ENCODE measurements at places on chromosomes 12 and 14.

DNA sequence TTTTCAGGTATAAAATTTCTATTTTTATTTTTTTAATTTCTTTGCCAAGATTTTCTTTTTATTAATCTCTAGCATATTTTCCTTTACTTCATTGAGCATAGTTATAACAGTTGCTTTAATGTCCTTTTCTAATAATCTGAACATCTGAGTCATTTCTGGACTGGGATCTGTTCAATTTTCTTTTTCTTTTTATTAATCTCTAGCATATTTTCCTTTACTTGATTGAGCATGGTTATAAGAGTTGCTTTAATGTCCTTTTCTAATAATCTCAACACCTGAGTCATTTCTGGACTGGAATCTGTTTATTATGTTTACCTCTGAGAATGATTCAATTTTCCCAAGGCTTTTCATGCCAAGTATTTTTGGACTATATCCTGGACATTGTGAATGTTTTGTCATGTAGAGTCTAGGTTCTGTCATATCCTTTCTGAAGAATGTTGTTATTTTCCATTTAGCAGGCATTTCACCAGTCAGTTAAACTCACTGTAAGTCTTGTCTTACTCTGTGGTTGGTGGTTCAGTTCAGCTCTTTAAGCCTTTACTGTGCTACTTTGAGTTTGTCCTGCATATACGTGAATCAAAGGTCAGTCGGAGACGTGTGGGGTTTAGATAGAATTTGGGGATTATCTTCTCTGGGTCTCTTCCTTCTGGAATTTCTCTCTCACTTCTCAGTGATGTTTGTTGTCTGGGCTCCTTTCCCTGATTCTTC is 20.3 kb downstream of the TTC6 start:
- peaks cover 7% of the 10 kb centered on the region for H3K4me1 ChIP-seq
- no peaks in the 10 kb centered on the region for H3K36me3 ChIP-seq
- no peak for DNase-seq

- no peak overlapping the region for H3K4me3 ChIP-seq
- H3K36me3 ChIP-seq = no peaks in the 10 kb centered on the region
- H3K27me3 ChIP-seq = no peaks in the 10 kb centered on the region
- DNase-seq = no peak
- peak overlapping the region; percentile 36 for H3K27ac ChIP-seq
- H3K4me1 ChIP-seq = peaks cover 4% of the 10 kb centered on the region
Measured at GRCh38 chr14:63438065-63438757, 105.0 kb downstream of the PPP2R5E start.

DNA sequence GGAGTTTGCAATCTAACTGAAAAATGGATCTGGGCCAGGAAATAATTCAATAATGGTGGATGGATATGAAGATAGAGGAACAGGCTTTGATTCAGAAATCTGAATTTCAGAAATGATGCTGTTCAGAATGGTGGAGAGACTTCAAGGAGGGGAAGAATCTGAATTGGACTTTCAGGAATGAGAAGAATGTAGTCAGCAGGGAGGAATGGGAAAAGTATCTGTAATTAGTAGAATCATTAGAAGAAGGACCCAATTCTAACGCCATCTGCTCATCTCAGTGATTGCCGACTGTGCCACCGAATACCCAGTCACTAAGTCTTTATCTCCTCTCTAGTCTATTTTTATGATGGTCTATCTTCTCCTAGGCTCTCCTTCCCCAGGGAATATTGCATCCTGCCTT is 363.2 kb downstream of the GALC start:
- no peak overlapping the region for H3K27ac ChIP-seq
- no peaks in the 10 kb centered on the region for H3K27me3 ChIP-seq
- DNase-seq = no peak
- H3K4me1 ChIP-seq = peaks cover 4% of the 10 kb centered on the region

DNA sequence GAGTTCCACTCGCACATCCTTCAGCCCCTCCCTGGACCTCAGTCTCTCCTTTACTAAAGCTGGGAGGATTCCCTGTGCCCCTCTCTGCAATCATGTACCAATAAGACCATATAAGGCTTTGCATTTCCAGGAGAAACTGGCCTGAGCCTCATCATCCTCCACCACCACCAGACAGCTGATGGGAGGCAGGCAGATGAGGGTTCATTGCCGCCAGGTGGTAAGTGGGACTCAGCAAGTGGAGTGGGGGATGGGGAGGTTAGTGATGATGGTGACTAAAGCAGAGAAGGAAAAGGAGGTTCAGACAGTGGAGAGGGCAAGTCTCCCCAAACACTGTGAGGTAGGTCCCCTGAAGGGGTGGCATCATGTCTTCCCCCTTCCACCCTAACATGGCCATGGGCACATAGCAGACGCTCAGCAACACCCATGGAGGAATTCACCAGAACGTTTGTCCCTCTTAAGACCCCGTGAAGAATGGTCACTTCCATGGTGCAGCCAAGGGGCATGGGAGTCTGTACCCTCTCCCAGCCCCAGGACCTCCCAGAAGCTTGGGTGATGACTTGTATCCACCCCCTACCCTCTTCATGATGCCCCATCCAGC is 4.5 kb upstream of the TNFRSF1A start:
- H3K4me3 ChIP-seq = no peak overlapping the region
- H3K4me1 ChIP-seq = peaks cover 28% of the 10 kb centered on the region
- peaks cover 3% of the 10 kb centered on the region for H3K36me3 ChIP-seq
- no peak overlapping the region for H3K27ac ChIP-seq
- DNase-seq = no peak

DNA sequence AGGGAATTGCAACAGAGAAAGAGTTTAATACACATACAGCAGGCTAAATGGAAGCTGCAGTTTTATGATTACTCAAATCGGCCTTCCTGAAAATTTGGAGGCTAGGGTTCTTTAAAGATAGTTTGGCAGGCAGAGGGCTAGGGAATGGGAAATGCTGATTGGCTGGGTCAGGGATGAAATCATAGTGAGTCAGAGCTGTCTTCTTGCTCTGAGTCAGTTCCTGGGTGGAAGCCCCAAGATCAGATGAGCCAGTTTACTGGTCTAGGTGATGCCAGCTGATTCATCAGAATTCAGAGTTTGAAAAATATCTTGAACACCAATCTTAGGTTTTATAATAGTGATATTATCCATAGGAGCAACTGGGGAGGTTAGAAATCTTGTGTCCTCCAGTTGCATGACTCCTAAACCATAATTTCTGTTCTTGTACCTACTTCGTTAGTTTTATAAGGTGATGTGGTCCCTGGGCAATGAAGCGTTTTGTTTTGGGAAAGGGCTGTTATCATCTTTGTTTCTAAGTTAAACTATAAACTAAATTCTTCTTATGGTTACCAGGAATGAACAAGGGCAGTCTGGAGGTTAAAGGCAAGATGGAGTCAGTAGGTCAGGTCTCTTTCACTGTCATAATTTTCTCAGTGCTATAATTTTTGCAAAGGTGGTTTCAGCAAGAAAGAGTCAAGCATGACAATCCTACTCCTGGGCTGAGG is 257.8 kb upstream of the CCDC196 start:
- no peaks in the 10 kb centered on the region for H3K27me3 ChIP-seq
- H3K36me3 ChIP-seq = no peaks in the 10 kb centered on the region
- H3K4me3 ChIP-seq = no peak overlapping the region
- no peaks in the 10 kb centered on the region for H3K4me1 ChIP-seq
- no peak for DNase-seq

DNA sequence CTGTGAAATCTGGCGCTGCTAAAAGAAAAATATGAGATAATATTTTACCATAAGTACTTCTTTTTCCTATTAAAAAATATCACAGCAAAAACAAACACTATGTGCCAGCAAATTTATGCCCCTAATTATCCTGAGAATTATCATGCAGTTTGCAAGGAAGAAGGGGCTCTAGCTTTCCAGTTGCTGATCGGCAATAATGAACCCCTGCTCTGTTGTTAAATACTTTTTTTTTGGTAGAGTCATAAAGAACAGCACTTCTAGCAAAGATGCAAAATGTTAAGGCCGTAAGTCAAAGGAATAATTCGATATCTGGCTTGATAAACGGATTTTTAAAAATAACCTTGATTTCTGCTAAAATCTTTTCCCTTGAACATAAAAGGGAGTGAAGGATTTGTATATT is 108.9 kb downstream of the PDE3A start:
- H3K4me3 ChIP-seq = no peak overlapping the region
- no peaks in the 10 kb centered on the region for H3K4me1 ChIP-seq

DNA sequence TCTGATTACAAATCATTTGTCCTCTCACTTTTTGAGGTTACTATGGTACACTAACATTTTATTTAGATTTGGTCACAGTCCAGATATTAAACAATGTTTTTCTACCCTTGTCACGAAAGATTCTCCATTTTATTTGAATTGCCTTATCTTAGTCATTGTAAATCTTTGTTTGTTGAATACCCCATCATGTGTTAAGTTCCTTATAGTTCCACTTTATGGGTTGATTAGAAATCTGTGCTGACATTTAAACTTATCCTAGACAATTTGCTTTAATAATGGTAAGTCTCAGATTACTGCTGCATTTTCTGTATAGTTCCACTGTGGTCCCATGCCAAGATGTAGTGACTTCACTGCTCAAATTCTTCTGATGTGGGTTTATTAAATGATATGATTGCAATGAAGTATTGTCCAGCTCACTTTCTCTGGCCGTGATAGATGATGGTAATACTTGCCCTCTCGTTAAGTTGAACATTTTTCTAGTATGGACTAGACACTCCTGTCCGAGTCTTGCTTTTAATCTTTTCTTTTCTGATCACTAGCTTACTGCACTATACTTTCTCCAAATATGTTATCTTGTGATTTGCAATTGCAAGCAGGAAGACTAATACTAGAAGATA is 1107.3 kb downstream of the SLC6A15 start:
- no peaks in the 10 kb centered on the region for H3K27me3 ChIP-seq
- H3K36me3 ChIP-seq = no peaks in the 10 kb centered on the region
- no peaks in the 10 kb centered on the region for H3K4me1 ChIP-seq
- no peak overlapping the region for H3K27ac ChIP-seq
- no peak overlapping the region for H3K4me3 ChIP-seq
- DNase-seq = no peak

GRCh38 chr12:59097876-59098275 is 177.6 kb upstream of the LRIG3 start:
- no peaks in the 10 kb centered on the region for H3K4me1 ChIP-seq
- no peaks in the 10 kb centered on the region for H3K36me3 ChIP-seq
- no peak overlapping the region for H3K4me3 ChIP-seq
- no peak for DNase-seq
- no peak overlapping the region for H3K27ac ChIP-seq

GRCh38 chr12:124436366-124436765 is 131.0 kb downstream of the NCOR2 start:
- H3K4me1 ChIP-seq = peaks cover 62% of the 10 kb centered on the region
- DNase-seq = no peak
- H3K4me3 ChIP-seq = no peak overlapping the region
- no peaks in the 10 kb centered on the region for H3K27me3 ChIP-seq
- no peak overlapping the region for H3K27ac ChIP-seq

DNA sequence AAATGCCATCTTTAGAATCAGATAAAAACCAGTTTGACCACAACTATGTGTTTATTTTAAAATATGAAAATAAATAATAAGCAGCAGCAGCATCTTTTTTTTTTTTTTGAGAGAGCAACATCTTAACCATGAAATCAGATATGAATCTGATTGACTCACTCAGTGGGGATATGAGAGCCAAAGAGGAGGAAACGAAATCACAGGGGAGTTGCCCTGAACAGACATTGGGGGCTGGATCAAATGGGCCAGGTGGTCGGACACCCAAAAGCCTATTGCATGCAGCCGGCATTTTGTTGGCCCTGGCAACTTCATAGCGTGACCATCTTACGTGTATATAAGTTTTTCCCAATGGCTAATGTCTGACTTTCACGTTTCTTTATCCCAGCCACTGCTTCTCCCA is 321.1 kb downstream of the NPAS3 start:
- DNase-seq = no peak
- no peaks in the 10 kb centered on the region for H3K36me3 ChIP-seq
- H3K27ac ChIP-seq = no peak overlapping the region
- no peak overlapping the region for H3K4me3 ChIP-seq
- no peaks in the 10 kb centered on the region for H3K27me3 ChIP-seq
- no peaks in the 10 kb centered on the region for H3K4me1 ChIP-seq

DNA sequence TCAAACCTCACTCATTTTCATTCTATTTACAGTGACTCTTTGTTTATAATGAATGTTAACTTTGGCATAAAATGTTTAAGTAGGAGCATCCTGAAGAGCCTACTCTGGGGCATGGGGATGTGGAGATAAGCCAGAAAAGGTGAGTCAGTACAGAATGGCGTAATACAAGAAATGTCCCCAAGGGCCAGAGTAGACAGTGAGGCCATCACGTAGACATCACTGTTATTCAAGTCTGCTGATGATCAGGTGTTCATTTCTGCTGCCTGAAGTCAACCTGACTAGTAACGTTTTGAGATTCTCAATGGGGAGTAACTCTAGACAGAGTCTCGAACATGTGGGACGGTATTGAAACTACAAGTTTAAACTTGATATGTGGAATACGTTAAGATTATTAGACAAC is 47.6 kb upstream of the PKP2 start:
- no peaks in the 10 kb centered on the region for H3K4me1 ChIP-seq
- H3K27me3 ChIP-seq = no peaks in the 10 kb centered on the region
- no peak overlapping the region for H3K27ac ChIP-seq
- DNase-seq = no peak
- H3K4me3 ChIP-seq = no peak overlapping the region
- H3K36me3 ChIP-seq = no peaks in the 10 kb centered on the region

DNA sequence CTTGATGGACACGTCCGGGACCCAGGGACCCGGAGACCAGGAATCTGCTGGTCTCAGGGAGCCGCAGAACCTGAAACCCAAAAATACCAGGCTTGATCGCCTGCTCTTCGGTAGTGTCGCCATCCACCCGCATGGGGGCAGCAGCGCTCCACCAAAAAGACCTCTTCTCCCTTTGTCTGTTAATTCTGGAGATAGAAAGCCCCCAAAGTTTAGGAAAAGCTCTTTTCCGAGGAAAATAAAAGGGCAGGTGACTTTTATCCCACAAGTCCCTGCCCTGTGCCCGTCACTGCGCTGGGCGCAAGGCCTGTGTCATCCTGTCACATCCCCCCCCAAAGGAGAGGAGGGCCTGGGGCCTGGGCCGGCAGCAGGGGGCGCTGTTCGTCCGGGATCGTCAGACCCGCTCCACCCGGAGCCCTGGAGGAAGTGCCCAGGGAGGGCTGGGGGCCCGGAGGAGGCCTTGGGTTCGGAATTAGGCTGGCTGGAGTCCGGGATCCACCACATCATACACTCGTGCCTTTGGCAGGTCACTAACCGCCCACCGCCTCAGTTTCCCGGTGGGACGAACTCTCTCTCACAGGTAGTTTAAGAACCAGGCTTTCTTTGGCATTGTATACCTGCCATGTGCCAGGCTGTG is 31.9 kb downstream of the DAD1 start:
- peak overlapping the region; percentile 51 for H3K4me3 ChIP-seq
- no peak overlapping the region for H3K27ac ChIP-seq
- H3K4me1 ChIP-seq = peaks cover 13% of the 10 kb centered on the region
- no peaks in the 10 kb centered on the region for H3K36me3 ChIP-seq
- DNase-seq = peak; percentile 35

GRCh38 chr12:10341892-10342509 is 34.3 kb downstream of the KLRD1 start:
- DNase-seq = no peak
- H3K27me3 ChIP-seq = no peaks in the 10 kb centered on the region
- H3K4me1 ChIP-seq = no peaks in the 10 kb centered on the region
- no peaks in the 10 kb centered on the region for H3K36me3 ChIP-seq

All from spinal cord (tissue), 10 donors.